Small intestine (tissue), 16 donors: ENCODE measurements at places on chromosomes 13 and 19.

- H3K27me3 ChIP-seq, result no peaks in the 10 kb centered on the region
- no peak overlapping the region for H3K27ac ChIP-seq
- no peaks in the 10 kb centered on the region for H3K36me3 ChIP-seq
- H3K4me1 ChIP-seq, result no peaks in the 10 kb centered on the region
Observed at GRCh38 chr13:75507027-75508001, 25.3 kb upstream of the TBC1D4 start.

DNA sequence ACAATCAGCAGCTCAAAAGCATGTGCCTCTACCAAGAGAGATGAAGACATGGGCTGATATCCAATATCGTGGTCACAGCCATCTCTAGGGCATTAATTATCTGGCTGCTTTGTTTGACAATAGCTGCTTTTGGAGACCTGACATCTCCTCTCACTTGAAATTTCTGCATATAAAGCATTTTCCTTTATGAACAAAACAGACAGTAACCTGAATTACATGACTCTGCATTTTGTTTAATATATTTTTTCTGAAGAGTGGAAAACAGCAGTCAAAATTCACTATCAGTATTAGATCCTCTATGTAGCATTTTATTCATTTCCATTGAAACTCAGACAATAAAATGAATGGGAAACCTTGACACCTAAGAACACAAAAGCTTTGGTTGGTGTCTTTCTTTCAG lies 42.4 kb upstream of the ESD start:
- H3K4me1 ChIP-seq, result no peaks in the 10 kb centered on the region
- H3K27me3 ChIP-seq, result no peaks in the 10 kb centered on the region
- H3K27ac ChIP-seq, result no peak overlapping the region
- no peaks in the 10 kb centered on the region for H3K36me3 ChIP-seq

GRCh38 chr13:97548711-97549110 lies 114.7 kb downstream of the RAP2A start:
- DNase-seq, result no peak
- no peak overlapping the region for H3K27ac ChIP-seq
- H3K4me1 ChIP-seq, result no peaks in the 10 kb centered on the region
- H3K36me3 ChIP-seq, result no peaks in the 10 kb centered on the region
- no peaks in the 10 kb centered on the region for H3K27me3 ChIP-seq
- H3K4me3 ChIP-seq, result no peak overlapping the region

- H3K27ac ChIP-seq, result no peak overlapping the region
- DNase-seq, result no peak
- H3K36me3 ChIP-seq, result no peaks in the 10 kb centered on the region
- no peak overlapping the region for H3K4me3 ChIP-seq
- H3K27me3 ChIP-seq, result no peaks in the 10 kb centered on the region
Observed at GRCh38 chr13:31328549-31329235, 128.9 kb downstream of the B3GLCT start.

DNA sequence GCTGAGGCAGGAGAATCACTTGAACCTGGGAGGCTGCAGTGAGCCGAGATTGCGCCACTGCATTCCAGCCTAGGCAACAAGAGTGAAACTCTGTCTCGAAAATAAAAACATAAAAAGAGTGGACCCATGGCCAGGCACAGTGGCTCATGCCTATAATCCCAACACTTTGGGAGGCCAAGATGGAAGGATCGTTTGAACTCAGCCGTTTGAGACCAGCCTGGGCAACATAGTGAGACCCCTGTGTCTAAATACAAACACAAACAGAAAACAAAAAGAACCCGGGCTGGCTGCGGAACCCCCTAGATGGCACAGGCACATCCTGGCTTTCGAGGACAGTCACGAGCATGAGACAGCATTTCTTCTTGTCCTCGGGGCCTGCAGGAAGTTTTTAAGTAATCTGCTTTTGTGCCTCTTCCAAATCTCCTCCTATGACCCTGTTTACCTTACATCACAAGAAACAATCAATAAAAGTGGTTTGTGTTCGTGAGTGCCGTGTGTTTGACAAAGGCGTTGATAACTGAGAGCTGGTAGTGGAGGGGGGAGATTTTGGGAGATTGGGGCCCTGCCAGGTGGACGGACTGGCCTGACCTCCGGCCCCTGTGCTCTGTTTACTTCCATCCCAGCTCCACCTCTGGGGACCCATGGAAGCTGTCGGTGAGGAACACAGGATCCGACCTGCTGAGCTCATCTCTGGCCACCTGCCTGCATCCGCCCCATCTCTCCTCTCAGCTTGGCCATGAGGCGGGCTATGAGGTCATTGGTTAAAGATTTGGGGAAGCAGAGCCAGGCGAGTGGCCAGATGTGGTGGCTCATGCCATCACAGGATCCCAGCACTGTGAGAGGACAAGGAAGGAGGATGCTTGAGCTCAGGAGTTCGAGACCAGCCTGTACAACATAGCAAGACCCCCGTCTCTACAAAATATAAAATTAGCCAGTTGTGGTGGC lies 5.9 kb upstream of the GDF15 start:
- H3K4me3 ChIP-seq, result no peak overlapping the region
- no peaks in the 10 kb centered on the region for H3K36me3 ChIP-seq
- H3K27ac ChIP-seq, result peak overlapping the region; percentile 47
- DNase-seq, result peak; percentile 75
- no peaks in the 10 kb centered on the region for H3K4me1 ChIP-seq

DNA sequence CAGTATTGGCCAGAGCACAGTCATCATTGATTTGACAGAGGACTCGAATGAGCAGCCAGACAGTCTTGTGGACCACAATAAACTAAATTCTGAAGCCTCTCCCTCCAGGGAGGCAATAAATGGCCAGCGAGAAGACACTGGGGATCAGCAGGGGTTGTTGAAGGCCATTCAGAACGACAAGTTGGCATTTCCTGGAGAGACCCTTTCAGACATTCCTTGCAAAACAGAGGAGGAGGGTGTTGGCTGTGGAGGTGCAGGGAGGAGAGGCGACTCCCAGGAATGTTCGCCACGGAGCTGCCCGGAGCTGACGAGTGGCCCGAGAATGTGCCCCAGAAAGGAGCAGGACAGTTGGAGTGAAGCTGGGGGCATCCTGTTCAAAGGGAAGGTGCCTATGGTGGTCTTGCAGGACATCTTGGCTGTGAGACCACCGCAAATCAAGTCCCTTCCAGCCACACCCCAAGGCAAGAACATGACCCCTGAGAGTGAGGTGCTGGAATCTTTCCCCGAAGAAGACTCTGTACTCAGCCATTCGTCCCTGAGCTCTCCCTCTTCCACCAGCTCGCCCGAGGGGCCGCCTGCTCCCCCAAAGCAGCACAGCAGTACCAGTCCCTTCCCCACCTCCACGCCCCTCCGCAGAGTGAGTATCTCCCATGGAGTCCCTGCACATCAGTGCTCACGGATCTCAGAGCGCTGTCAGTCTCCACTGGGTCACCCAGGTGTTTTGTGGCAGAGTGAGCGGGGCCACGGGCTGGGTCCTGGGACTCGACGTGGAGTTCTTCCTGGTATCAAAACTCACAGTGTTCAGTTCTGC lies 6.9 kb downstream of the CHAF1A start:
- no peak for DNase-seq
- H3K36me3 ChIP-seq, result peaks cover 39% of the 10 kb centered on the region
- H3K27me3 ChIP-seq, result no peaks in the 10 kb centered on the region
- no peak overlapping the region for H3K27ac ChIP-seq
- H3K4me1 ChIP-seq, result no peaks in the 10 kb centered on the region

DNA sequence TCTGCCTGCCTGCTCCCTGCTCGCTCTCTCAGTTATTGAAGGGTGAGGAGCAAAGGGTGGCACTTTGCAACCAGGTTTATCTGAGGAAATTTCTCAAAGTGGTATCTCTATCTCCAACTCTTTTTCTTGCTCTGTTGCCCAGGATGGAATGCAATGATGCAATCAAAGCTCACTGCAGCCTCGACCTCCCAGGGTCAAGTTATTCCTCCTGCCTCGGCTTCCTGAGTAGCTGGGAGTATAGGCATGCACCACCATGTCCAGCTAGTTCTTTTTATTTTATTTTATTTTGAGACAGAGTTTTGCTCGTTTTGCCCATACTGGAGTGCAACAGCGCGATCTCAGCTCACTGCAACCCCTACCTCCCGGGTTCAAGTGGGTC lies 4.9 kb downstream of the ACTMAP start:
- peaks cover 2% of the 10 kb centered on the region for H3K4me1 ChIP-seq
- H3K4me3 ChIP-seq, result no peak overlapping the region
- H3K36me3 ChIP-seq, result no peaks in the 10 kb centered on the region
- DNase-seq, result no peak

DNA sequence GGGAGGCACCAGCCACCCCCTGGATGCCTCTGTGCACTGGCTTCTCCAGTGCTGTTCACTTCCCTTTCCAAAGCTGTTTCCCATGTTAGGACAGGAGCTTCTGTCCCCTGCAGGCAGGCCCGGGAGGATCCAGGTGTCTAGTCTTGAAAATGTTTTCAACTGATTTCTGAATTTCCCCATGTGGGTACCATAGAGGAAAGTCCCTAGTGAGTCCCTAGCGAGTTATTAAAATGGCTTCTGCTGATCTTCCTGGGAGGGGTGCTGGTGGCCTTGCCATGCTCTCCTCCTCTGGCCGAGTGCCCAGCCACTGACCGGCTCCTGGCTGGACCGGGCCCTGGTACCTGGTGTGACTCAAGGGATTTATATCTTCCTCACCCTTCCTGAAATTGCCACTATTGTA lies 5.2 kb upstream of the ANKRD10 start:
- no peak overlapping the region for H3K4me3 ChIP-seq
- no peaks in the 10 kb centered on the region for H3K36me3 ChIP-seq
- H3K27me3 ChIP-seq, result peaks cover 5% of the 10 kb centered on the region

DNA sequence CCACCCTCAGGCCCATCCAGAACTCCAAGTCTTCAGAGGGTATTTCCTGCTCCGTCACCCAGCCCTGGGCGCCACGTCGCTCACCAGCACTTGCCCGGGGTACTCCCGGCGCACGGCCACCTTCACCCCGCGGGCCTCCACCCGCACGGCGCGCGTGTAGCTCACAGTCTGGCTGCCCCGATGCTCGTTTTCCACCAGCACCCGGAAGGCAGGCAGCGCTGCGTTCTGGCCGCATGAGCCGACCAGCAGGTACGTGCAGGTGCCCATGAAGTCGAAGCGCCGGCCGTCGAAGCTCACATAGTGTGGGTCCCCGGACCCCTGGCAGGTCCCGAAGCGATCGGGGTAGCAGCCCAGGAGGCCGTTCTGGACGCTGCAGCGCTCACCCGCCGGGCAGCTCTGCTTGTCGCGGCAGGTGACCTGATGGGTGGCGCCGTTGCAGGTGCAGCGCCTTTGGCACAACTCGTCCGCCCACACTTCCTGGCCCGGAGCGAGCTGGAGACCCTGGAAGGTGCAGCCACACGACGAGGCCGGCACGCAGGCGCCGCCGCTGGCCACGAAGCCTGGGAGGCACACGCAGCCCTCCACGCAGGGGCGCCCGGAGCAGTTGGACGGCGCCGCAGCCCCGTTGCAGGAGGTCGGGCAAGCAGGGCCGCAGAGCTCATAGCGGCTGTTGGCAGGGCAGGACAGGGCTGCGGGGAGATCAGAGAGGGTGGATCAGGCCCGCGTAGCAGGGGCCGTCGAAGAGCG lies 19.2 kb downstream of the FCGBP start:
- no peak overlapping the region for H3K27ac ChIP-seq
- H3K4me3 ChIP-seq, result no peak overlapping the region
- DNase-seq, result no peak
- H3K36me3 ChIP-seq, result no peaks in the 10 kb centered on the region
- H3K4me1 ChIP-seq, result no peaks in the 10 kb centered on the region

GRCh38 chr13:30105381-30105780 lies 202.0 kb downstream of the KATNAL1 start:
- no peaks in the 10 kb centered on the region for H3K36me3 ChIP-seq
- H3K4me1 ChIP-seq, result no peaks in the 10 kb centered on the region
- no peak overlapping the region for H3K4me3 ChIP-seq
- H3K27me3 ChIP-seq, result no peaks in the 10 kb centered on the region

DNA sequence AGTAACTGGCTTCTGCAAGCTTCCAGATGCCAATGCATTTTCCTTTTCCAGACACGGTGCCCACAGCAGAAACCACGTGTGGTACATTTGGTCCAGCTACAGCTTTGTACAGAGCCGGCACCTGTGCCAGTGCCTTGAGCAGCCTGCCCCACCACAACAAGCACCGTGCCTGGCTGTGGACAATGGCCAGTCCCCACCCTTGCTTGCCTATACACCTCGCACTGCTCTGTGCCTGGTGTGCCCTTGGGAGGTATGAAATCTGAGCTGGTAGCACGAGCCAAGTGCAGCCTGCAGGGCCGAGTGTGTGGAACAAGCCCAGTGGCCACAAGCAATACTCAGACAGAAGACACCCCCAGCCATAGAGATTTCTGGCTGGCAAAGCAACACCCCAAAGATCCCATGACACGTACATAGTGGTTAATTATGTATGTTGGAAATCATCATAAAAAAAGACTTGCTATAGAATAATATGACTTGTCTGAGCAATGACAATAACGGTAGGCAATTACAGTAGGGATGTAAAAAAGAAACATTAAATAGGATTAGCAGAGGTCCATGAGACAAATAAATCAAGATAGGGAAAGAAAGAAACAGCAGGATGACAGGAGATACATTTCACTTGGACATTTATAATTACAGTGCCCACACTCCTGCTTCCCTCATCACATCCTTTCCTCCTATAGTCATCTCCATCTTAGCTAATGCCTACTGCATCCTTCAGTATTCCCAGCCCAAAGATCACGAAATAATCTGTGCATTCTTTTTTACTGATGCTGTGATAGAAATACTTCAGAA lies 1399.5 kb downstream of the PCDH9 start:
- no peak for DNase-seq
- no peaks in the 10 kb centered on the region for H3K4me1 ChIP-seq
- no peak overlapping the region for H3K4me3 ChIP-seq
- no peaks in the 10 kb centered on the region for H3K27me3 ChIP-seq
- no peak overlapping the region for H3K27ac ChIP-seq
